ENCODE measurements at places on chromosomes 1 and 21.

GRCh38 chr1:86396498-86396890 is 371 bp upstream of the ODF2L start:
- DNase-seq: no peak

- no peak for DNase-seq
Observed at GRCh38 chr1:31387612-31388011, 14.7 kb upstream of the FABP3 start.

DNA sequence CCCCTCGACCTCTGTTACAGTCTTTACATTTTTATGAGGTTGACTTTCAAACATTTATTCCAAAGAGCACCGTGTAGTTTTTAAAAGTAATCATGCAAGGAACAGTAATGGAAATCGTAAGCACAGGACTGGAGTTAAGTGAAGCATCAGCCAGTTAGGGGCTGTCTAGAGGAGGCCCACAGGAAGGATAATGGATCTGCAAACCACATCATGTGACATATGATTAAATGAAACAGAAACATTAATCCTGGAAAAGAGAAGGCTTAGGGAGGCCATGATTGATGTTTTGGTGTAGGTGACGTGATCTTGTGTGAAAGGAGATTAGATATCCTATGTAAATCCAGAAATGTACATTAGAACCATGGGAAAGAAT is 25.0 kb downstream of the RGS7 start:
- no peak for DNase-seq

DNA sequence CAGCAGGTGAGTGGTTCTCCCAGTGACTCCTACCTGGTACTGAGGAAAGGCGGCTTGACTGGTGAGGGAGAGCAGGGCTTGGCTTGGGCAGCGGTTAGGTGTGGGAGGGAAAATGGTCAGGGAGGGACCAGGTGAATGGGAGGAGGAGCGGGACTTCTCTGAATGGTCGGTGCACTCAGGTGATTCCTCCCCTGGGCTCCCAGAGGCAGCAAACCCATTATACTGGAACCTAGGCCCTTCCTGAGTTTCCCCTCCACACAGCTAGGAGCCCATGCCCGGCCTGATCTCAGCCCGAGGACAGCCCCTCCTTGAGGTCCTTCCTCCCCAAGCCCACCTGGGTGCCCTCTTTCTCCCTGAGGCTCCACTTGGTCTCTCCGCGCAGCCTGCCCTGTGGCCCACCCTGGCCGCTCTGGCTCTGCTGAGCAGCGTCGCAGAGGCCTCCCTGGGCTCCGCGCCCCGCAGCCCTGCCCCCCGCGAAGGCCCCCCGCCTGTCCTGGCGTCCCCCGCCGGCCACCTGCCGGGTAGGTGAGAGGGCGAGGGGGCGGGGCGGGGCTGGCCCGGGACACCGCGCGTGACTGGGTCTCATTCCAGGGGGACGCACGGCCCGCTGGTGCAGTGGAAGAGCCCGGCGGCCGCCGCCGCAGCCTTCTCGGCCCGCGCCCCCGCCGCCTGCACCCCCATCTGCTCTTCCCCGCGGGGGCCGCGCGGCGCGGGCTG is 2.3 kb downstream of the ARTN start:
- DNase-seq: no peak

- DNase-seq: peak; percentile 96
Observed at GRCh38 chr1:108719656-108720435, 7.1 kb downstream of the FNDC7 start.

DNA sequence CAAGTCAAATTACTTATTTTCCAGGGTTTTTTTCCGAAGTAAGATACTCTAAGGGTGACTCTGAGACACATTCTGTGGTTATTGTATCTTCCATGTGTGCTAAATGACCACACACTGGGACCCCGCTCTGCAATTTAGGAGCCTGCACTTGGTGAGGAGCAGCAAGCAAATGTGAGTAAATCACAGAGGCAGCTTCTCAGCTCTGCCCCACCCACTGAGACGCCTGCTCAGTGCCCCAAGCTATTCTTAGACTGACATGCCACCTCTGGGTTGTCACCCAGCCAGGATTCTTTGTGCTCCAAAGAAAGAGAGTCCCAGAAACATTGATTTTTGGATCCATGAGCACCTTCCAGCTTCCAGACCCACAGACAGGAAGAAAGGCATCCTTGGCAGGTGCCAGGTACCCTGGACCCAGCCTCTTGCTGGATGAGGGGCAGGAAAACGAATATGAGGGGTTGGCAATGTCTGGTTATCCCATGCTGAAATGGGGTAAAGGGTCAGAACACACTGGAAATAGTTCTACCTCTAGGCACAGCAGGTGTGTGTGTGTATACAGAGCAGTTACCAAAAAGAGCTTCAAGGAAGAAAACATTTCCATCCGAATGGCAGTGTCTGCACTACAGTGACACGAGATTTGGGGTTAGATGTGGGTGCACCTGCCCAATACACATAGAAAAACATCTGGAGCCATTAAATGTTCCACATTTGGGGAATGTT is 41.2 kb downstream of the TNR start:
- DNase-seq: no peak

DNA sequence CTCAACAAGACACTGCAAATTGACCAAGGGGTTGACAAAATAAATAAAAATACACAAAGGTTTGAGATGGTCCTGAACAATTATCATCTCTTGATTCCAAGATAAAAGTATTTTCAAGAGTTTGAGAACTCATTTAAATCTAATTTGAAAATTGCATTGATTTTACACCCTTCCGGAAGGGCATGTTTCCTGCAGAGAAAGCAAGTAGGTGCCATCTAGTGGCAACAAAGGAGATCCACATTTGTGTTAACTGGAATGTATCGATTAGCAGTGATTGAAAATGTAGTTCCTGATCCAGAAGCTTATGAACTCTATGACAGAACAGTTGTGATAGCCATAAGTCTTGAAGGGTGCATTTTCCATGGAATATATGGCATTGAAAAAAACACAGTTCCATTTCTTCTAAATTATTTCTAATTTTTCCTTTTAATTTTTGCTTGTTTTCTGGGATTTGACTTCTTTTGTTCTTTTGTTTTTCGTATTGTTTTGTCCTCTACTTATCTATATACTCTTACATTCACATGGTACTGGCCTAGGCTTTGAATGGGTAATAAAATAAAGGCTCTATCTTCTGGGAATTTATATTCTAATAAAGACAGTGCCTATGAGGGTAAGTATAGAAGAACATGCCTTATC is 143.7 kb downstream of the DNM3 start:
- DNase-seq: peak; percentile 12

GRCh38 chr1:23273450-23274133 is 56.3 kb upstream of the HTR1D start:
- peak; percentile 53 for DNase-seq

- DNase-seq: no peak
Observed at GRCh38 chr1:117582451-117582850, 23.4 kb upstream of the TENT5C start.

DNA sequence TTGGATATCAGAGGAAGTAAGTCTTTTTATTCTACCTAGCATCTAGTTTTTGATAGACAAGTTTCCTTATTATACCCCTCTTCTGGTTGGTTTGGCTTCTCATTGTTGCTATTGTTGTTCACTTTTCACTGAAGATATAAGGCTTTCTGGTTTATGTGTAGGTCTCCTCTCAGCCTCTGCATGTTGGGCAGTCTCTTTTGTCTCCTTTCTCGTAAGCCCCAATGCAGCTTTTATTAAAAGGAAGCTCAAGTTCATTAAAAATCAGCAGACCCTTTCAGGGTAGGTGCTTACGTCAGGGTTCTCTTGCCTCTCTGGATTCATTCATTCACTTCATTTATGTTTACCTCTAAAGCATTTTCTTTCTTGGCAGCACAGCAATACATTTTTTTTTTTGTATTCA is 4.8 kb upstream of the DHX9 start:
- DNase-seq: no peak

DNA sequence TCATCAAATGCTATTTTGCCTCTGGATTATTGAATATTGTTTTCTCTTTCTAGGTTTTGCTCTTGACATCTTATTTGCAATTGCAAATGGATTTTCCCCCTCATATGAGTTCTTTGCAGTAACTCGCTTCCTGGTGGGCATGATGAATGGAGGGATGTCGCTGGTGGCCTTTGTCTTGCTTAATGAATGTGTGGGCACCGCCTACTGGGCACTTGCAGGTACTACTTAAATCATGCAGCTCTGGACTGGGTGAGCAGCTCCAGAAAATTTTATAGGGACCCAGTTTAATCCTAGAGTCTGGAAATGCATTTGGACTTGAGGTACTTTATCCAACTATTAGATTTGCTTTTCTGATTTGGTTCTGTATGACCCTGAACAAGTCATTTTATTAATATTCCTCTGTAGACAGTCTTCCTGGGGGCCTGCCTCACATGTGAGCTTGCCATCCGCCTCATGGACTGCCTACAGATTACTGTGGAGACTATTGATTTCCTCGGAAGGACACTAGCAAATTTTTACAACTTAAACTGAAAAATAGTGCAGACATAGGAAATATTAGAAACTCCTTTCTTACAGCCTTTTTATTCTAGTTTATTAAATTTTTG is 44.5 kb downstream of the SLC22A15 start:
- DNase-seq: peak; percentile 79

- peak; percentile 80 for DNase-seq
Observed at GRCh38 chr1:183569141-183569540, 21.1 kb downstream of the NCF2 start.

DNA sequence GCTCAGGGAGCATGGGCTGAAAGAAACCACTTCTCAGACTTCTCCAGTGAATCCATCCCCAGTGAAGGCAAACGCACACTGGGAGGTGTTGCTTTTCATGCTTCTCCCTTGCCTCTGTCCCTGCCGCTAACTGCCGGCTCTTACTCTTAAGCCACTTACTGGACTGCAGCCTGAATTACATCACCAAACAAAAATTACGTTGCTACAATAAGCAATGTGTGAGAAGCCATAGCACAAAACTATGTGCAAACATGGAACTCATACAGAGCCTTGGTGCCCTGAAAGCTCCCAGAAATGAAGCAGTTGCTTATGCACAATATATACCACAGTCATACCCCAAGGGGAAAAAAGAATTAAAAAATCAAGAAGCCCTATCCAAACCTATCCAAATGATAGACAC is 375.2 kb downstream of the KCNH1 start:
- no peak for DNase-seq

- DNase-seq: no peak
Observed at GRCh38 chr21:42007356-42007940, 2.7 kb downstream of the ZBTB21 start.

DNA sequence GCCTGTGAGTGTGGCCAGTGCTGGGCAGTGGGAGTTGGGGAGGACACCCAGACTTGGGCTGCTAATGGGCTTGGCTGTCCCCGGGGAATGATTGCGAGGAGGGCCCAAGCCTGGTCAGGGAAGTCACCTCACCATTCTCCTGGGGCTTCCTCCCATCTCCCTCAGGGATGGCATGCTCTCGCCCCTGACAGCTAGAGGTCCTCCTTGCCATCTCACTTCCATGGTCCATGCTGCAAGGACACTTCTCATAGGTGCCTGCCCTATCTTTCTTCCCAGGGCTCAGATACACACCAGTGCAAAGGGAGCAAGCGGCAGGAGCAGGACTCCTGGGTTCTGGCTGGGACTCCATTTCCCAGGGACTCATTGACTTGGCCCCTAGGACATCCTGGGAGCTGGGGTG is 4.1 kb downstream of the NTRK1 start:
- DNase-seq: no peak

Data from Daoy (cell line).